Muscle of leg (tissue), 16 donors: ENCODE measurements at places on chromosomes 16 and 17. TPM values are rescaled to one million over a fixed set of nuclear protein-coding genes. Genes with fewer than 3 reads are reported as not detected.

ZACN gene
- polyA plus RNA-seq: 15.0 TPM

RNPS1 gene
- polyA plus RNA-seq: 169 TPM

EVI2B gene
- polyA plus RNA-seq: 2.7 TPM

- no peak for DNase-seq
These were observed 4.2 kb downstream of the MATCAP1 start for GRCh38 chr16:67179421-67180080.

GRCh38 chr17:8225813-8226535, 15.6 kb upstream of the AURKB start:
- peak; percentile 70 for DNase-seq
